Activated T-cell treated with anti-CD3 and anti-CD28 coated beads for 48 hours (primary cell): ENCODE measurements at places on chromosomes 5 and 9.

GRCh38 chr5:145375521-145375920 lies 459.6 kb downstream of the PRELID2 start:
- DNase-seq = no peak

- no peak for DNase-seq
Observed at GRCh38 chr9:6078382-6079105, 63.1 kb upstream of the RANBP6 start.

GRCh38 chr5:67178085-67178484 lies 18.5 kb downstream of the CD180 start:
- DNase-seq = no peak

DNA sequence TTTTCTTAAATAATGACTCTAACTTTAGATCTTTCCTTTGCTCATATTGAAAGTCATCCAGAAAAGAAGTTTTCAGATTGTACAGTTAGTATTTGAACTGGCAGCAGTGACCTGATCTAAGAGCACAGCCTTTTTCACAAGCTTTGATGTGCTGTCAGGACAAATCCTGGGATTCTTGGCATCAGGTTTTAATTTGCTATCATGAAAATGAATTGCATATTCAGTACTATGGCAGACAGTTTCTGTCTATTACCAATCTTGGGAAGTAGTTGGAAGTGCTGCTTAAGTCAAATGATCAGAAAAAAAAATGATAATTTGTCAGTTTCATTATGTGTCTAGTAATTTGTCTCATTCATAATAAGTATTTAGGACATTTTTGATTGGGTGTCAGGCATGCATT lies 925.6 kb upstream of the ARRDC3 start:
- DNase-seq = no peak

DNA sequence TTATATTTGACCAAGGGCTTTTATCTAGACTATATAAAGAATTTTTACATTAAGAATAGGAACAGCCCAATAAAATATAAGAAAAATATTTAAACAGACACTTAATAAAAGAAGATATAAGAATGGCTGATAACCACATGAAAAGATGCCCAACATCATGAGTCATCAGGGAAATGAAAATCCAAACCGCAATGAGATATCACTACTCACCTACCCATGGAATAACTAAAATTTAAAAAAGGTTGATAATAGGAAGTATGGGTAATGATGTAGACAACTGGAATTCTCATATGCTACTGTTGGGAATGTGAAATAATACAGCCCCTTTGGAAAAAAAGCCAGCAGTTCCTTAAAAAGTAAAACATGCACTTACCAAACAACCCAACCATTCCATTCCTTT lies 206.9 kb upstream of the PCSK5 start:
- no peak for DNase-seq

GRCh38 chr5:79305706-79306105 lies 69.8 kb downstream of the JMY start:
- DNase-seq = no peak

GRCh38 chr5:157088342-157088990 lies 20.4 kb downstream of the HAVCR2 start:
- no peak for DNase-seq

GRCh38 chr5:155064580-155064979 lies 51.0 kb downstream of the KIF4B start:
- no peak for DNase-seq
